ENCODE measurements at places on chromosomes 5 and 9.

GRCh38 chr5:113224605-113225065 is 210.2 kb downstream of the TSSK1B start:
- no peak for DNase-seq

DNA sequence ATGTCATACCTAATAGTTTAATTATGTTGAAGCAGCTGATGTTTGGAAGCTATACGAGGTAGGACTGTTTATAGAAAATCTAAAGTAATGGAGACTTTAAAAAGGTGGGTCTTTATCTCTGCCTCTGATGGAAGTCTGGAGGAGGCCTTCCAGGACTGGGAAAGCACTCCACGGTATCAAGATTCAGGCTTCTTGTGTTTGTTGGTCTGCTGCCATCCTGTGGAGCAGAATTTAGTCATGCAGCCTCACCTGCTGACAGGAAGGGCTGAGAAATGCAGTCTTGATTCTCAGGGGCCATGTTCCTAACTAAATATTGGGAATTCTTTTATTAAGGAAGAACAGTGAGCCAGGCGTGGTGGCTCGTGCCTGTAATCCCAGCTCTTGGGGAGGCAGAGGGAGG is 15.9 kb downstream of the SPDL1 start:
- DNase-seq, result no peak

DNA sequence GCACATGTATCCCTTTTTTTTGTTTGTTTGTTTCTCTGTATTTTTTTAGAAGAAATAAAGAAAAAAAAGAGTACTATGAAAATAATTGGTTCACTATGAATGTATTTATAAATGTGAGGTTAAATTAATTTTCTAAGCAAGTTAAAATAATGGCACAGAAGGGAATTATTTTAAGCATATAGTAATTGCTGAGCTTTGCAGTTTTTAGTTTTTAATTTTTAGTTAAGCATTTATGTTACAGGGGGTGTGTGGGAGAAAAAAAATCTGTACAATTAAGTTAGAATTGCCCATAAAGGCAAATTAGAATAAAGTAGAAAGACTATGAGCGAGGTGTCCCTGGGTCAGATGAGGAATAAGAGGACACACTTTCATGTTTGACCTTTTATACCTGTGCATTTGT is 152.6 kb downstream of the CDH18 start:
- no peak for DNase-seq

DNA sequence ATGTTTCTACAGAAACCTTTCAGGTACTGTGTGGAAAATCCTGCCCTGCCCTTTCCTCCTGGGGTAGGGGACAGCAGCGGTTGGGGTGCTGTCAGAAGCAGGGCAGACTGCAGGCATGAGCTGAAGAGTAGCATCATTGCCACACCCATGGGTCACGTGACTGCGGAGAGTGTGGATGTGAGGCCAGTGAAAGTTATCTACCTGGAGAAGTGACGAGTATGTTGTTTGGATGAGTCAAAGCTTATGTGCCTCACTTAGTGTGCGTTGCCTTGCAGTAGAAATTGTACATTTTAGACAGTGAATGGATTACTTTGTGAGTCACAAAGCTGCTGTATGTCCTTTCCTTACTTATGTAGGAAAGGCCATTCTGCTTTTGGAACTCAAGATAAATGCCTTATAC is 21.7 kb upstream of the ACTBL2 start:
- DNase-seq, result no peak

GRCh38 chr9:617445-618085 is 223.9 kb upstream of the DMRT1 start:
- no peak for DNase-seq

DNA sequence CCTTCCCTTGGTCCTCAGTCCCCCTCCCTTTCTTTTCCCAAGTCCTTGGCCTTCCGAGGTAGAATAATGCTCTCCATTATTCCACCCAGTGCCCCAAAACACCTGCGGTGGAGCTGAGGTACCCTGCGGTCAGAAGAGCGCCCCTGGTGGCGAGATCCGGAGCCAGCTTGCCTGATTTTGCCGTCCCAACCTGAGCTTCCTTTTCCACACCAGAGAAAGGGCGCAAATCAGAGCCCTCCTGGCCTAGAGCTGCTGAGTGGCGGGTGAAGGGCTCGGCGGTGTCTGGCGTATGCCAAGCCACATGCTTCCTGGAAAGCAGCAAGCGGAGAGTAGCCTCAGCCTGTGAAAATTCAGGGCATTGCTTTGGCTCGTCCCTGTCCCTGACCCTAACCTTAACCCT is 21.1 kb upstream of the CARTPT start:
- no peak for DNase-seq
